ENCODE measurements at places on chromosomes 7 and 10.

GRCh38 chr7:136947347-136947746, 78.9 kb downstream of the CHRM2 start:
- no peak for DNase-seq

- peak; percentile 26 for DNase-seq
Observed at GRCh38 chr10:124221356-124222317, 128.2 kb upstream of the CHST15 start.

- DNase-seq, result no peak
Observed at GRCh38 chr7:79837915-79838314, 296.7 kb upstream of the GNAI1 start.

GRCh38 chr10:120715171-120715570, 136.0 kb upstream of the WDR11 start:
- peak; percentile 69 for DNase-seq

DNA sequence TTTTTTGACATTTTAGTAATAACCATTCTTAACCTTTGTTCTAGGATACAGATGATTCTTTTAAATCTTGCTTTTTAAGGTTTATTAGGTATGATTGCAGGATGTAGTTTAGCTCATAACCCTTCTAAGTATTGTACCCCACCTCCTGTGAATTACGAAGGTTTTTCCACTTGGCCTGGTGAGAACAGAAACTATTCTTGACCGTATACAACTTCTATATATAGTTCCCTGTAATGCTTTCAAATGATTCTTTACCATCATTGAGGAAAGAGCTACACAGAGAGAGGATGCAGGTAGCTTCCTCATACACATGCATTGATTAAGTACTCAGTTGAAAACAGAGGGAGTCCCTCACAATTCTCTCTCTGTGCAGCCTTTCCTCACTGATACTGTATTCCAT, 86.3 kb downstream of the PALS2 start:
- DNase-seq, result no peak

Data from suppressor macrophage treated with lipopolysaccharide for 1 hour (primary cell).